Stimulated activated CD4-positive, alpha-beta T cell treated with anti-CD3 and anti-CD28 coated beads, Interleukin-15, amount 100 ng/mL, for 1 hour (primary cell): ENCODE measurements at places on chromosomes 11 and 22.

DNA sequence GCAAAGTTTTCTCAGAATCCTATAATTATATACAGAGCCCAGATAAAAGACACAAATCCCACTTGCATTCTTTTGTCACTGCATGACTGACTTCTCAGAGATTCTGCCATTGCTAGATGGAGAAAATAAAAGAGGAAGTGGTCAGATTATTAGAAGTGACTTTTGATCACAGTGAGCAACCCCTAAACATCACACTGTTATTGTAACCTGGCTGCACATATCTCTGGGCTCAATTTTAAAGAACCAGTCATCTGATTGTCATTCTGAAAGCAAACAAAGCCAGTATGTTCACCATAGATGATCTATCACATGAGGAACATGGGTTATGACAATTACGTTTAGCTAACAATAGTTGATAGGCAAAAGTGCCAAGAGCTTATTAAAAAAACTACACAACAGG is 47.8 kb downstream of the COPB1 start:
- DNase-seq: no peak

DNA sequence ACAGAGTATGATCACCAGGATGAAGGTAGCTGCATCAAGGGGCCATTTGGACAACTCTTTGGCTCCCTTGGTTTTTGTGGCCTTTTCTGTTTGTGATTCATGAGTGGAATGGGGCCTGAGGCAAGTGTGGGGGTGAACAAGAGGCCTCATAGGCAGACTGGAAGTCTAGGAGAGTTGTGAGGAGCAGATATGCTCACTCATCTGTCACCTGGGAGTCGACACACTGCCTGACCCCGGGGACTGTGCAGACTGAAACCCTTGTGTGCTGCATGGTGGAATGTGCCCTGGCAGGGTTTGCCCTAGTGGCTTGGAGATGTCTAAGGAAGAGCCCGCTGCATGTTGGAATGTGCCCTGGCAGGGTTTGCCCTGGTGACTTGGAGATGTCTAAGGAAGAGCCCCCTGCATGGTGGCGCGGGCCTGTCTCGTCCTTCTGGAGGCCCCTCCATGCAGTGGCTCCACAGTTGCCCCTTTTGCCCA is 60.0 kb downstream of the MED15 start:
- no peak for DNase-seq

- no peak for DNase-seq
Measured at GRCh38 chr22:31952472-31952871, 8.1 kb downstream of the YWHAH start.

- DNase-seq: no peak
Measured at GRCh38 chr22:21815958-21816357, 51.5 kb downstream of the MAPK1 start.

DNA sequence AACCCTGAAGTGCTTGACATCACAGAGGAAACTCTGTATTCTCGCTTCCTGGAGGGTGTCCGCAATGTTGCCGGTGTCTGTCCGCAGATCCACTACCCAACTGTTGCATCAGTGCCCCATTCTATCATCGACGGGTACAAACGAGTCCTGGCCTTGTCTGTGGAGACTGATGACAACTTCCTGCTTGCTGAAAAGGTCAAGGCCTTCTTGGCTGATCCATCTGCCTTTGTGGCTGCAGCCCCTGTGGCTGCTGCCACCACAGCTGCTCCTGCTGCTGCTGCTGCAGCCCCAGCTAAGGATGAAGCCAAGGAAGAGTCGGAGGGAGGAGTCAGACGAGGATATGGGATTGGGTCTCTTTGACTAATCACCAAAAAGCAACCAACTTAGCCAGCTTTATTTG is 42.9 kb upstream of the DAGLA start:
- no peak for DNase-seq

DNA sequence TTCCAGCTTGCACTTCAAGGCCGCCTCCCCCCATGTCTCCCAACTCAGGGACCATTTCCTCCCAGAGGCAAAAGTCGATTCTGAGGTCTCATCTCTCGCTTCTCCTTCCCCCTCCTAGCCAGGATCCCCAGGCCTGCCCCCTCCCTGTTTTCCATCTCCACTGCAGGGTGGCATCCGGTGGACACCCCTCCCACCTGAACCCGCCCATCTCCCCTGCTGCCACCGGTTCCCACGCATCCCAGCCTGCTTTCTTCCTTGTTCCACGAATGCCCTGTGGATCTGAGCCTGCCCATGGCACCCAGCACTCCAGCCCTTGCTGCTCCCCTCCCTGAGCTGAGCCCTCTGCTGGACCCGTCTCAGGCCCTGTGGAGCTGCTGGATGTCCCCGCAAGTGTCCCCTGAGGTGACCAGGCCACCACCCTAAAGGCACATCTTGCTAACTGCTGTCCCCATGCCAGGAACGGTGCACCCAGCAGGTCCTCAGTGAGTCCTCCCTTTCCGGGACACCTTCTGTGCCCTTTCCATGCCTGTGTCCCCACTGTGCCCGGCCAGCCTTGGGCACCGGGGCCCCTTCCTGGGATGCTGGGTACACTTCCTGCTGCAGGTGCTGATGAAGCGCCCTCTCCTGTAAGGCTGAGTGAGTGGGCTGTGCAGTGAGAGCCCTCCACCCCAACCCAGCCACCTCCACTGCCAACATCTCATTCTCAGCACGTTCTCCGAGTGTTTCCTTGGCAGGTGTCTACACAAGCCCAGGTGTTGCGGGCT is 936 bp downstream of the IL17REL start:
- DNase-seq: no peak

- DNase-seq: no peak
Measured at GRCh38 chr11:26326793-26327400, 5.0 kb upstream of the ANO3 start.

GRCh38 chr11:31641477-31642062 is 132.0 kb downstream of the ELP4 start:
- DNase-seq: no peak

DNA sequence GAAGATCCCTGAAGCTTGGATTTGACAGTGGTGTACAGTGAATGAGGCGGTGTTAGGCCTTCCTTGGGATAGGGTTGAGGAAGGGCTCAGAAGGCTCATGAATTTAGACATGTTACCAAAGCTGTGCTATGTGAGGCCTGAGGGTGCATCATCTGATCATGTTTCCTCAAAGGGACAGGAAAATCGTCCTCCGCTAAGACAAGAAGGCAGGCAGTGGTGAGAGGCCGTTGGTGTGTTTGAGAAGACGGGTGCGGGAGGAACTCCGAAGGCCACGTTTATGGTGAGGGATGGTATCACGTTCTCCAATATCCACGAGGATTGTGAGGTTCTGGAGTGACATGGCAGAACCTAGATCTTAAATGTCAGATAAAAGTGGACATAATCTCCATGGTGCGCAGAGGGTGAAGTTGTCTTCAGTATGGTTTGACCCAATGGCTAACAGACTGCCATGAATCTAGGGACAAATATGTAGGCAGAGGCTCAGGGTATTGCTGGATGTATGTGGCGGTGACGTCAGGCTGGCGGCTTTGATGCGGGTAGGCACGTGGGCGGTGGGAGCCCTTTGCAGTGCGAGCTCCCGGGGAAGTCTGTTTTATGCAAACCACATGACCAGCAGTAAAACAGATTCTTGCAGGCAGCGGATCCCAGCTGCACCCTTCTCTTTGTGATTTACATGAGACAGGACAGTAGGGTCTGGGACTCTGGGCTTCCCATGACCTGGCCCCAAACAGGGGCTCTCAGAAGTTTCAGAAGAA is 242.3 kb upstream of the B3GAT1 start:
- DNase-seq: no peak

DNA sequence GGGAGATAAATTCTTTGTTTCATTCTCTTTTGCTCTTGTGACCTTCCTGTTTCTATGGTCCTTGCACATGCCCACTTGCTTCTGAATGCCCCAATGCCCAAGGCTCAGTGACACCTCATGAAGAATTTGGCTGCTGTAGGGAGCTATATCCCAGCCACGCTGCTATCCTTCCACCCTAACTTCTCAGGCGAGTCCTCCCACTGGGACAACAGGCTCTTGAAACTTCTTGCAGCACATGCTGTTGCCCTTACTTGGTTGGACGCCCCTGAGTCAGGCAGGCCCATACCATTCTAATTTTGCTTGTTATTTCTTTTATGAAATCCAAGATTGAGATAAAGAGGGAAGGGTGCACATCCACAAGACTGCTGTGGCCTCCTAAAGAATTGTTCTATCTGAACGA is 57.6 kb upstream of the BLID start:
- DNase-seq: no peak

- DNase-seq: no peak
Measured at GRCh38 chr11:128618603-128619002, 31.2 kb upstream of the ETS1 start.

GRCh38 chr11:69442807-69443137 is 38.7 kb upstream of the LINC01488 start:
- DNase-seq: no peak

GRCh38 chr11:128463371-128463829 is 124.0 kb downstream of the ETS1 start:
- no peak for DNase-seq

- DNase-seq: peak; percentile 13
Measured at GRCh38 chr22:27801202-27801615, 347 bp downstream of the MN1 start.

GRCh38 chr11:13343067-13343466 is 65.5 kb downstream of the BMAL1 start:
- DNase-seq: no peak

GRCh38 chr11:12470236-12470635 is 92.9 kb downstream of the PARVA start:
- no peak for DNase-seq

DNA sequence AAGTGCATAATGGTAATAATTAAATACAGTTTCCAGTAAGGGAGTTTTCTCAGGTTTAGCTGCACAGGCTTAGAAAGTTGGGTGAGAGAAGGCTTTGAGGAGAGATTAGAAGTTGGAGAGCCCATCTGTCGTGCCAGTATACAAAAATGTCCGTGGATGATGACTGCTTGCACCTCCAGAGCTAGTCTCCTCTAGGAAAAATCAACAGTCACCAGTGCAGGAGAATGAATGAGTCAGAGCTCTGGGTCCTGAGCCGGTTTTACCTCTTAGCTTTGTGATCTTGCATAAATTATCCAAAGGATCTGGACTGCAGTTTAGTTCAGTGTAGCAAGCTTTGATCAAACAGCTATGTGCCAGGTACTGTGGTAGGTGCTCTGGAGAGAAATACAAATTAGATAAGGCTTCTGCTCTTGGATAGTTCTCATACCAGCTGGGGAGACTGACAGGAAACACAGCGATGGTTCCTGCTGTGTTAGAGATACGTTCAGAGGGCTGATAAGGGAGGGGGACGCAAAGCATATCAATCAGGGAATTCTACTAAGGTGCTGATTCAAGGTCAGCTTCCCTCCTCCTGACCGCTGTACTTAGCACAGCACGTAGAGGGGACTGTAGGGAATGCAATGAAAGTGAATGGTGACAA is 125.9 kb downstream of the TEAD1 start:
- no peak for DNase-seq

DNA sequence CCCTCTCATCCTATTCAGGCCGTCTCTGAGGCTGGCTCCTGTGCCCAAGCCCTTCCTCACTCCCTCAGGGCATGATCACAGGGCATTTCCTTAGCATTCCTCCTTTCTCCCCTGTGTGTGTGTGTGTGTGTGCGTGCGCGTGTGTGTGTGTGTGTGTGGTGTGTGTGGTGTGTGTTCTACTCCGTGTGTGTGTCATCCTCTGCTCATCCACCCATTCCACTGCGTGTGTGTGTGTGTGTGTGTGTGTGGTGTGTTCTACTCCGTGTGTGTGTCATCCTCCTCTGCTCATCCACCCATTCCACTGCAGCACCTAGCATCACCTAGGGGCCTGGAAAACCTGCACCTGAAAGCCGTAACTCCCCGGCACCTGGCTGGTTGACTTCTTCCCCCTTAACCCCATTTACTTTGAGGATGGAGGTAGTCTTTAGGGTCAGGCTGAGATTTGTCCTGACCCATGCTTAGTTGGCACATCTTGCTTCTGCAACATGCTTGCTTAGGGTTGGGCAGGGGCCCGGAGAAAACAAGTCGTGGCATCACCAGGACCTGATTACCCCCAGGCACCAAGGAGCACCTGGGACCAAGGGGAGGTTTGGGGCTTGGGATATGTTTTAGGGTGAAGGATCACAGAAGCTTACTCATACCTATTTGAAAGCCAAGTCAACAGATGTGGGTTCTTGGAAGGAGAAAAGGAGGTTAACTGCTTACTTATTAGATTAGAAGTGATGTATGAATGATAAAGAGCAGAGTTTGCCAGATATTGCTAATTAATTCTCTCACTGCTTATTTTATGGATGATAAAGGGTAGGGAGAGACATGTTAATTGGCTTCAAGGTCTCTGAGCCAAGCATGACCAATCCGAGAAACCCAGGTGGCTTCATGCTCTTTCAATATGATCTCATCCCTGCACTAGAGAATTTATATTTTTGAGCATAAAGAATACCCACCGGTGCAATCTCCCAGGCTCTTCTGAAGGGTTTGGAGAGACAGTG is 18.9 kb downstream of the TIMP3 start:
- no peak for DNase-seq

DNA sequence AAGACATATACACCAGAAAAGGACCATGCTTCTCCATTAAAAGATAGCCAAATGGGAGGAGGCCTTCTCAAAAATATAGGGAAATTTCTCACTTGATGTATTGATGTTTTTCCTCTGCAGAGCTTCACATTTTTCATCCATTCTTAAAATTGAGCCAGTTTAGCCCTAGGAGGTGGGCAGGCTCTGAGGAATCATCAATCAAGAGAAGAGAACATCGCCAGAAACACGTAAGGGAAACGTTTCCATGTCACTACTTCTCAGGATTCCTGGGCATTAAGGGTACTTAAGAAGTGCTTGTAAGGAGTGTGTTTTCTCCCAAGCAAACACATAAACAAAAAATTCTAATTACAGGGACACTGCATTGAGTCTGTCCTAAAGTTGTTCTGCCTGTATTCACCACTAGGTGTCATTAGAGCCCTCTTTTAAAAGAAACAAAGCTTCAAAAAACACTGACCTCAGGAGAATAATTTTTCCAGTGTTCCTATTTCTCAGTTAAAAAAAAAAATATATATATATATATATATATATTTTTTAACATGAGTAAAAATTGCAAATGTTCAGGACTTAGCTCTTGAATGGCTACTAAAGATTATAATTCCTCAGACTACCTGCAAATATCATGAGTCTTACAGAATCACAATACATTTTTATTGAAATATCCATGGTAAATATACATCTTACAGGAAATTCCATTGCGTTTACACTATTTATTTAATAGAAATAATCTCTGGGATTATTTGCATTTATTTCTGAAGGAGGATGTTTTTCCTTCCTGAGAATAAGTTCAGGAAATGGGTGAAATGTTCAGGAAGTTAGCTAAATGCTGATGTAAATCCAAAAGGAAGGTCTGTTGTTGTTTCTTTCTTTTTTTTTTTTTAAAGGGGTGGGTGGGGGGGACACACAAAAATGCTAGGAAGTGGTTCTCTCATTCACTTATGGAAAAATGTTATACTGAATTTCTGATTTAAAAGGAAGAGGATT is 16.0 kb downstream of the FZD4 start:
- DNase-seq: no peak

GRCh38 chr11:119359365-119360214 is 13.1 kb upstream of the MFRP start:
- DNase-seq: no peak

DNA sequence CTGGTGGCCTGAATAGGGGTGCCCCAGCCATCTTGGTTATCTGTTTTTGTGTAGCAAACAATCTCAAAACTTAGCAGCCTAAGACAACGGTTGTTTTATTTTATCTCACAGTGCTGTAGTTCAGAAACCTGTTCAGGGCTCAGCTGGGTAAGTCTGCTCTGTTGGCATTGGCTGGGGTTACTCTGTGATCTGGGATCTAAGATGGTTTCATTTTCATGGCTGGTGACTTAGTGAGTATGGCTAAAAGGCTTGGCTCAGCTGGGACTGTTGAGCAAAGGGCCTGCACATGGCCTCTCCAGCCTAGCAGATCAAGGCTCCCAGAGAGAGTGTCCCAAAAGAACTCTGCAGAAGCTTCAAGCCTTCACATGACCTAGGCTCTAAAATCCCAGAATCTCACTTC is 60.8 kb upstream of the POU2AF1 start:
- DNase-seq: no peak
